NCI-H1930 (cell line): ENCODE measurements at places on chromosomes 7 and 10.

DNA sequence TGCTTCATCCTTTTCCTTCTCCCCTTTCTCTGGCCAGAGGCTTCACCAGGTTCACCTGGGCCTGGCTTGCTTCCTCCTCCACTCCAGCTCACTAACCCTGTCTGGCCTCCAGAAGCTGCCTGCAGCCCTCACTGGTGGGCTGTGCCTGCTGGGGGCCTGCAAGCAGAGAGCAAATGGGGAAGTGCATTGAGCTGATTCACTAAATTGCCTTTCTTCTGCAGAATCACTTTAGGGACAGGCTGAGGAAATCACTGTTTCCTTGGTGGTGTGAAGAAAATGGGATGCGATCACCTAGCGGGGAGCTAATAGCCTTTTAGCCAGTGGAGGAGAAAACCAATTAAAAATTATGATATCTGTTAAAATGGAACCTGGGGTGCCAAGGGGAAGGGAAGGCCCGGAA lies 3.0 kb downstream of the RET start:
- DNase-seq = no peak

DNA sequence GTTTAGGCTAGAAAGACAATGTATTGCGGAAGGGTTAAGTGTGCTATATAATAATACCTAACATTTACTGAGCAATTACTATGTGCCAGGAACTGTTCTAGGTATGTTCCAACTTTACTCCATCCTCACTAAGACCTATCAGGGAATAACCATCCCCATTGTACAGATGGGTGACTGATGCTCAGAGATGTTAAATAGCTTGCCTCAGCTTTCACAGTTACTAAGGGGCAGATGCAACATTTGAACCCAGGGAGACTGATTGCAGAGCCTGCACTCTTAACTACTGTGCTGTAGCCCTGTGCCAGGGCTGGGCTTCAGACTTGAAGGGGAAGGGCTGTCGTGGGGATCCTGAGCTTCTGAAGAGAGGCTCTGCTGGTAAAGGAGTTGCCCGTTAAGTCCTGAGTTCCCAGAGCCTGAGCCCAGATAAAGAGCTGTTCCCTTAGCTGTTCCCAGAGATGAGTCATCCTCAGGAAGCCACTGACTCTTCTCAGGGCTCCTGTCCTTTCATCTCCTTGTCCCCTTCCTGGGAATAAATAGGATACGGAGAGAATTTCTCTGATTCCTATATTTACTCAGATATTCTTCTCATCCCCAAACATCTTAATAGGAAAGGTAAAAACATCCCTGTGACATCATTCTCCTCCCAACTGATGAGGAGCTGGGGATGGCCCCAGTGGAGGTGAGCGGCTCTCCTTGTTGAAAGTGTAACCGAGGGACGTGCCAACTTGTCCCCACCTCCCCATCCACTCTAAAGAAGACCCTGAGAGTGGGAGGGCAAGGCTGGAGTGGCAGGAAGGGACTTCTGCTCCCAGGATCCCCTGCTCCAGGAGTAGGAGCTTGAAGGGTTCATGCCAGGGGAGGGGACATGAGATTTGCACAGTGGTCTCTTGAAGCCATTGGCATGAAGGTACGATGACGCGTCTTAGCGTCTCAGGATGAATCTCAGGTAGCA lies 28.0 kb upstream of the HABP2 start:
- no peak for DNase-seq

DNA sequence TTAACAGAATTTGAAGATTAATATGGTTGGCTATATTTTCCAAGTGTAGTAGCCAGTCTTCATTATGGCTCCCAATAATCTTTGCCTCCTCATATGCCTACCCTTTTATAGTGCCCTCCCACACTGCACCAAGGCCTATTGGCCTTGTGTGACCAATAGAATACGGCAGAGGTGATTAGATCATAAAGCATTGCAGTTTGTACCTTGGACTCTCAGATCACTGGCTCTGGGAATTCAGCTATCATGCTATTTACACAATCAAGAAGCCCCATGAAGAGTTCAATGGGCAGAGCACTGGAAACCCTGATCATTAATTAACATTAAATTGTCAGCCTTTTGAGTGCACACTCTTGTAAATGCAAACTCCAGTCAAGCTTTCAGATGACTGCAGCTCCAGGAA lies 154.5 kb upstream of the MAGI2 start:
- no peak for DNase-seq

- no peak for DNase-seq
Observed at GRCh38 chr10:15704581-15704968, 15.1 kb downstream of the ITGA8 start.

GRCh38 chr10:3592424-3592823 lies 192.6 kb downstream of the KLF6 start:
- DNase-seq = no peak

DNA sequence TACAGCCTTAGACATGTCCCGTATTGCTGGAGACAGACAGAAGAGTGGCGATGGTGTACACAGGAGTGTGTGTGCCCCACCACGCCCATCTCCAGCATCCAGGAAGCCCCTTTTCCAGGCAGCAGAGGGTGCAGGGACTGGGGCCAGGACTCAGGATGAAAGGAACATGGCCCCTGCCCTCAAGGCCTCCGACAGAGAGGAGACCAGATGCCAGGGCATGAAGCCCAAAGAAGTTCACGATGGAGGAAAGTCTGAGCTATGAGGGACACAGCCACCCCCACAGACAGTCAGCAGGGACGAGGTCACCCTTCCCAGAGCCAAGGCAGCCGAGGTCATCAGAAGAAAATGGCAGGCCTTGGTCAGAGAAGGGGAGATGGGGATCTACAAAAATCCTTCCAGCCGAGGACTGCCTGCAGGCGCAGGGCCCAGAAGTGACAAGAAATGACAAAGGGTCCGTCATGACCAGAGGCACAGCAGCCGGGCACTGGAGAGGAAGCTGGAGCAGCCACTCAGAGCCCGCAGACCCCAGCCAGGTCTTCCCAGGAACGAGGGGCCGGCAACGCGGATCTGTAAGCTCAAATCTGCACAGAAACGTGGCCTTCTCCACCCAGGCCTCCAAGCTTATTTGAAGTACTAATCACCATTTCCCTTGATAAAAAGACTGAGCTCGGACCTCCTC lies 78.7 kb upstream of the PPP2R2D start:
- DNase-seq = no peak

GRCh38 chr10:70850097-70850496 lies 34.3 kb downstream of the SGPL1 start:
- no peak for DNase-seq

DNA sequence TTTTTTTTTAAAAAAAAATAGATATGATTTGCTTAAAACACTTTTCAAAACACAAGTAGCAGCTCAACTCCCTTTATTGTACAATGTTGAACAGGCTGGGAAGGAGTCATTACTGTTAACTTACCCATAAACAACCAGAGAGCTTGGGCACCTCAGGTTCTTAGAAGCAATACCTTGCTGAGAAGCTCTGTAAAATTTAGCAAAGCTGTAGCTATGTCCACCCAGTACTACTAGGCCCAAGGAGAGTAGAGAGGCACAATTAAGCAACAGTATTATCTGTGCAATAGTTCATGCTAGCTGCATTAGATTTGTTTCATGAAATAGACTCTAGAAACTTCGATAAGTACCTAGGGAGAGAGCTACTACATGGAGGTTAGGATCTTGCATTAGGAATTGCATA lies 32.0 kb downstream of the SEMA3A start:
- DNase-seq = no peak

DNA sequence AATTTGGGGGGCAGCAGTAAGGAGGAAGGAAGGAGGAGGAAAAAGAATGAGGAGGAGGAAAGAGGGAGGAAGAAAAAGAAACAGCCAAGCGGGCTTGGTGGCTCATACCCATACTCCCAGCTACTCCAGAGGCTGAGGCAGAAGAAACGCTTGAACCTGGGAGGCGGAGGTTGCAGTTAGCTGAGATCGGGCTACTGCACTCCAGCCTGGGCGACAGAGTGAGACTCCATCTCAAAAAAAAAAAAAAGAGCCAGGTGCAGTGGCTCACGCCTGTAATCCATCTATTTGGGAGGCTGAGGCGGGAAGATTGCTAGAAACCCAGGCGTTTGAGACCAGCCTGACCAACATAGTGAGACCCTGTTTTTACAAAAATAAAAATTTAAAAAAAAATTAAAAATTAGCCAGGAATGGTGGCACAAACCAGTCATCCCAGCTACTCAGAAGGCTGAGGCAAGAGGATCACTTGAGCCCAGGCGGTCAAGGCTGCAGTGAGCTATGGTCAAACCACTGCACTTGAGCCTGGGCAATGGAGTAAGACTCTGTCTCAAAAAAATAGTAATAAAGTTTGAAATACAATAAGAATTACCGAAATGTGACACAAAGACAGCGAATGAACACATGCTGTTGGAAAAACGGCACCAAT lies 14.1 kb upstream of the CRCP start:
- DNase-seq = no peak

- no peak for DNase-seq
Observed at GRCh38 chr7:102892631-102893278, 20.0 kb upstream of the LRRC17 start.

DNA sequence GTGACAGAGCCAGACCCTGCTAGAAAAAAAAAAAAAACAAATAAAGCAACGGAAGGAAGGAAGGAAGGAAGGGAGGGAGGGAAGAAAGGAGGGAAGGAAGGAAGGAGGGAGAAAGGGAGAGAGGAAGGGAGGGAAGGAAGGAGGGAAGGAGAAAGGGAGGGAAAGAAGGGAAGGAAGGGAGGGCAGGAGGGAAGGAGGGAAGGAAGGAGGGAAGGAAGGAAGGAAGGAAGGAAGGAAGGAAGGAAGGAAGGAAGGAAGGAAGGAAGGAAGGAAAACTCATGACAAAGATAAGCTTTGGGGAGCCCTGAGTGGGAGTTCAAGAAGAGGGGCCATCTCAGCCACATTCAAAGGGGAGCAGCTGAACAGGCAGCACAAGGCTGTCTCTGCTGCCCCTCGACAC lies 124.7 kb upstream of the MGMT start:
- no peak for DNase-seq

DNA sequence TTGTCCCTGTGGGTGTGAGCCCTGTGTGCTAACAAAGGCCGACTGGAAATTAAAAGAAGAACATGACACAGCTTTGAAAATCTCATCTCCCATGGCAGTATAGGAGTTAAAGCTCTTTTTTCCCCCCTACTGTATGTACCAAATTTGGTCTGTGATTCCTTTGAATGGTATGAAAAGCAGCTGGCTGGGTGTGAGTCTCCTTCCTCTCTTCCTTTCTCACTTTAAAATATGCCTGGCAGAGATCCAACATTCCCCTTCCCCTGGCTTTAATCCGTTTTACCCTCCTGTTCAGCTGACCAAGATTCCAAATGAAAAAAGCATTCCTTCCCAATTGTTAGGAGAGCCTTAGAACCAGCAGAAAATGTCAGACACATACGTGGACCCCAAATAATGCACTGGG lies 225.0 kb upstream of the CELF2 start:
- DNase-seq = no peak

DNA sequence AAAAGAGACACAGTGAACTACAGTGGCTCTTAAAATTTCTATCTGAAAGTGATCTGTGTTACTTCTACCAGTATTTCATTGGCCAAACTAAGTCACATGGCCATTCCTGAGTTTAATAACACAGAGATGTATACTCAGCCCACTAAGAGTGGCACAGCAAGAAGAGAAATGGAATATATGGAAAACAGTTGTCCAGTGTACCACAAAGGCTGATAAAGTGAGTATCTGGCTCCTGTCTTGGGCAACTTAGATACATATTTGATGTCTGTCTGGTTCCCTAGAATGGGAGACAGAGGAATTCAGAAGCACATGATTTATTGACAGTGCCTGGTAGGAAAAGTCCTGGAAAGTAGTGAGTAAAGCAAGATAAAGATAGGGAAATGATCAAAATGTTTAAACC lies 10.1 kb upstream of the PON1 start:
- no peak for DNase-seq

DNA sequence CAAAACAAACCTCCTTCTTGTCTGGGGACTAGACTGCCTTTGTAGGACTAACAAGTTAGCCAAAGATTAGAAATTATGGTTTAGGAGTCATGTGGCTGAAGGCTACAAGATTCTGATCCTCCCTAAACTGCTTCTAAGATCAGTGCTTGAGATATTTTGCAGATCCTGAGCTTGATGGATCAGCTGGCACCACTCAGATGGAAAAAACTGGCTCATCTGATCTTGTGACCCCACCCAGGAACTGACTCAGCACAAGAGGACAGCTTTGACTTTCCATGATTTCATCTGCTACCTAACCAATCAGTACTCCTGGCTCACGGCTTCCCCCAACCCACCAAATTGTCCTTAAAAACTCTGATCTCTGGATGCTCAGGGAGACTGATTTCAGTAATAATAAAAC lies 271.5 kb upstream of the TAC1 start:
- no peak for DNase-seq

DNA sequence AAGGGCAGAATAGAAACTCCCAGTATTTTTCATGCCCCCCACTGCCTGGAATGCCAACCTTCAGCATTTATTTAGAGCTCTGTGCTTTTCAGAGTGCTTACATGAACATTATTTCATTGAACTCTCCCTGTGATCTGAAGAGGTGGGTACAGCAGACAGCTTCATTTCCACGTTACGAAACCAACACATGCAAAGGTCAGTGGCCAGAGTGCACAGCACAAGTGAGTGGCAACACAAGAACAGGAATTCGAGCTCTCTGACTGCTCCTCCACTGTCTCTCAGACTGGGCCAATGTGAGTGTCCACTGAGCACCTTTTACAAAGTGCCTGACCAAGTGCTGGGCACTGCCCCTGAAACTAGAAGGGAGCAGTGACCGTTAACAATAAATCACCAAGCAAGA lies 162.9 kb downstream of the GLI3 start:
- DNase-seq = no peak

GRCh38 chr10:65375528-65375927 lies 1550.3 kb upstream of the LRRTM3 start:
- DNase-seq = no peak

DNA sequence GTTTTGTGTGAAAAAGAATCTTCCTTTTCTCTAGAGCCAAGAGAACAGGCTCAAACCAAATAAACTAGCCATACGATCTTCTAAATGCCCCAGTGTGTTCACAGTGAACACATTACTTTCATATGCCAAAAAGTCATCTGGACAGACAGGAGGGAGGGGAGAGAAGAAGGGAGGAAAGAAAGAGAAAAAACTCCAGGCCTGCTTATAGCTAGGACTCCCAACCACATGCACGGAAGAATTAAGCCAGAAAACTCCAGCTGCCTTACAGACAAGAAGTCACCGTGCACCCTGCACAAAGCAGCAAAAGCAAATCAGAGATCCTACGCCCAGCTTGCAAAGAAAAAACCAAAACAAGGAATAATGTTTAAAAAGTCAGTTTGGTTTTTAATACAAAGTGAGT lies 34.3 kb downstream of the SNX8 start:
- DNase-seq = no peak
